ENCODE measurements at places on chromosomes 1 and 21.

DNA sequence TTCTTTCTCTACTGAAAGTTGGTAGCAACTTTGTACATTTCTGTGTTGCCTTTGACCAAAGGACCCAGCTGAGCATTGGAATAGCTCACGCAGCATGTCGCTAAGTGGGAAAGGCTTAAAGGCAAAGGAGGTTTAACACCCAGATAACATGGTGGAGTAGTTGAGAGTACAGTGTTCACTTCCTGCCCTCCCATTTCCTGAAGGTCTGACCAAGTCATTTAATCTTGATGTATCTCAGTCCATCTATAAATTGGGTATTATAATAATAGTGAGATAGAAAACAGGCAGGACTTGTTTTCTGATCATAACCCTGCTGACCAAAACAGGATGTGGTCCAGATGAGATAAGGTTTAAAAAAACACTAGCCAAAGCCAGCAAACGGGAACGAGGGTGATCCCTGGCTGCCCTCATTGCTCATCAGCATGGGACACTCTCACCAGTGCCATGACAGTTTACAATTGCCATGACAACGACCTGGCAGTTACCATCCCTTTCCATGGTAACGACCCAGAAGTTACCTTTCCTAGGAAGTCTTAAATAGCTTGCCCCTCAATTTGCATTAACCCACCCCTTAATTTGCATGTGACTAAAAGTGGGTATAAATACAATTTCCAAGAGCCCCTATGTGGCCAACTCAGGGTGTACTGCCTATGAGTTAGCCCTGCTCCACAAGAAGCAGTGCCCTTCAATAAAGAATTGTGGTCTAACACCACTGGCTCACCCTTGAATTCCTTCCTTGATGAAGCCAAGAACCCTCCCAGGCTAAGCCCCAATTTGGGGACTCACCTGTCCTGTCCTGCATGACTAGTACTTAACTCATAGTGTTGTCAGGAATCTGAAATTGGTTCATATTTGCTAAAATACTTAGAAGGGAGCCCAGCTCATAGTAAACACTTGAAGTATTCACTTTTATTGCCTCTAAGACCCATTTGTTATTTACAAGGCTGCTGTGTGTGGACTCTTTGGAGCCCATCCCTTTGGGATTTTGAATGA lies 28.4 kb upstream of the FHAD1 start:
- DNase-seq: peak; percentile 29

DNA sequence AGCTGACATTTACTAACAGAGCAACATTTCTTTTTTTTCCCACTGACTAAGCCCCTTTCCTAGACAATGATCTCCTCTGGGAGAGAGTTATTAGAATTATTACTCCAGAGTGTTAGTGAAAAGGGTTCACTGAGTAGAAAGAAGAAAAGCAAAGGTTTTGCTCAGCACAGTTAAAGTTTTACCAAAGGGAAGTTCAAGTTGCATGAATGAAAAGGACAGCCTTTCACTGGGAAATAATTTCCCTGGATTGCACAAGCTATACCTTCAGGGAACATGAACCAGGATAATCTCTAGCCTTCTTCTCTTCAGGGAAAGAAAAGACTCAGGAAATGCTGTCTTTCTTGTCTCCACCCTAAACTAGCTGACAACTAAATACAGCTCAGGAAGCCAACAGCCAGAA lies 71.4 kb upstream of the ESRRG start:
- no peak for DNase-seq

DNA sequence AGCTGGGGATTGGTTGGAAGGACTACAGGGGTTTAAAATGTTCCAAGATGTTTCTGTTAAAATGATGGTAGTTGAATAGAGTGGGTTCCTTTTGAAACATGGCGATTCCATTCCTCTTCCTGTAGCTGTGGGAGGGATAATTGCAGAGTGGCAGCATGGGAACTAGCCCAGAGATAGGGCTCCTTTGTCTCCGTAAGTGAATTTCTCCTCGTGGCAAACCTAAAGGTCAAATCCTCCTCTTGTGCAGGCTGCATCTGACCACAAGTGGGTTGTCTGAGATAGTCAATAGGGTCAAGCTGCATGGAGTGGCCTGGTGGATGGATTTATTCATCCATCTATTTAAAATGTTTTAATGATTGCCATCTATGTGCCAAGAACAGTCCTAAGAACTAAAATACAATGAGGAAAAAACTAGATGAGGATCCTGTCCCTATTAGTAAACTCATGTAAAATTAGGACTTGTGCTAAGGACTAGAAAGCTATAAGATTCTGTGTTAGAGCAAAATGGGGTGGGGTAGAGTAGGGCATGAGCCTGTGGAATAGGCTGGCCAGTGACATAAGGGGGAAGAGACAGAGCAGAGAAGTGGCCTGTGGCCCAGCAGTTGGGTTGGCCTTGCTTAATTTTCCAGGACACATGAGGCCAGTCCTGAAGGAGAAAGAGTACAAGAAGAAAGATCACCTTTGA lies 89.1 kb upstream of the IVNS1ABP start:
- no peak for DNase-seq

GRCh38 chr21:39580744-39581143 lies 32.0 kb upstream of the B3GALT5 start:
- no peak for DNase-seq

- DNase-seq: no peak
These were observed 65.4 kb downstream of the TOMM20 start for GRCh38 chr1:235063068-235063765.

DNA sequence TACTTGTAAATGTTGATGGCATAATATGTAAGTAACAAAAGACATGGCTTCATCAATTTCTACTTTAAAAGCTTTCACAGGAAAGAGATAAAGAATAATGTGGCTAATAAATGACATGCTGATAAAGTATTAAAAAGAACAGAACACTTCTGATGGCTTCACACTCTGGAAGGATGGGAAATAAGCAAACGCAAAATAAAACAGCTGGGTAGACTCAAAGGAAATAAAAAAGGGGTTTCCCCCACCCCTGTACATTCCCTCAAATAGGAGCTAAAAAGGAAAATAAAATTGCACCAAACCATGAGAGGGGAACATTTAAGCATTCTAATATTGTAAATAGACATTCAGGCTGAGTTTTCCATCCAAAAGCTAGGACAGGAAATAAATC lies 27.0 kb upstream of the DYRK1A start:
- DNase-seq: no peak

DNA sequence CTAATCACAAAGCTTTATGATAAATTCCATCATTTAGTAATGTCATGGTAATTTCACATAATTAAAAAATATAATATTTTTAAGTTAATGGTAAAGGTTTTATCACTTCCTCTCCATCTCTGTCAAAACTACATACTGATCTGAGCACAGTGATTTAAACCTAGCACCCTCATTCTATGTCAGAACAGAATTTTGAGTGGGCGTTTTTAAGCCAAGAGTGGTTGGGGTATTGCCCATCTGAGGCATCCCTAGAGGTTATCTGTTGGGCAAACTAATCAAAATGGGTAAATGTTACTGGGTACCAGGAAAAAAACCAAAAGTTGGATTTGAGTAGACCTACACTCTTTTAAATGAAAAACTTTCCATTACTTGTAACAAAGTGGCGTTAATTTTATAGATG lies 100.7 kb upstream of the GFI1 start:
- no peak for DNase-seq

GRCh38 chr1:68232289-68233148 lies at the start of gene WLS:
Gene WLS (minus strand): TSS chr1:68232523. CDS start chr1:68232299, 224 bp downstream.
- no peak for DNase-seq

GRCh38 chr1:235998812-235999211 lies 66.1 kb downstream of the NID1 start:
- no peak for DNase-seq

- no peak for DNase-seq
These were observed 715.5 kb downstream of the NCAM2 start for GRCh38 chr21:21713651-21714180.

DNA sequence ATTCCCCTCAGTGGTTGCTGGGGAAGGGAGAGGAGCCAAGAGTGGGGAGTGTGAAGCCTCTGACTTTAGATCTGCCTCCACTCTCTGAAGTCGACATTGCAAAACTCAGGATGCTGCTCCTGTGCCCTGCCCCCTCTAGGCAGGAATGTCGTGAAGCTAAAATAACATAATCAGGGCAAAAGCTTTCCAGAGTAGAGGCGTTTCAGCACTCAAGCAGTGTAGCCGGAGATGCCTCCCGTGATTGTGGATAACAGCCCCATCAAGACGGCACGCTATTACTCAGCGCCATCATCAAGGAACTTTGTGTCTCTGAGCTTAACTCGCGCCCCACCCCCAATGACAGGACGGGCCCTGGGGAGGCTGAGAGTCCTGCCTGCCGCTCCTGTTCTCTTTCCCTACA lies 60.0 kb downstream of the FBXO2 start:
- DNase-seq: no peak

GRCh38 chr1:67211589-67212563 lies 45.6 kb downstream of the IL23R start:
- no peak for DNase-seq

DNA sequence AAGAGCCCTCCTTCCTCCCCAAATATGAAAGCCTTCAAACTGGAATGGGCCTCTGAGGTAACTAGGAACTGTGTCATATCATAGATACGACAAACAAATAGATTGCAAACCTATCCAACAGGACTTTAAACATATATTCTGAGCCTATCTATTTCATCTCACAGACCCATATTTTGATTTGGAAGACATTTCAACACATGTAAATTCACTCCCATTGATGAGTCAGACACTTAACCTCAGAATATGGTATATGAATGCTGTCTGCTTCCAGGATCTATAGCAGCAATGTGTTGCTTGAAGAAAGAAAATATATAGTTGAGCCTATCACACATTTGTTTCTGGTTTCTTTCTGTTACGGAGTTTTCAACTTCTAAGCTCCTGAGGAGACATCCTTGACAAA lies 221.9 kb upstream of the SAMSN1 start:
- DNase-seq: no peak

DNA sequence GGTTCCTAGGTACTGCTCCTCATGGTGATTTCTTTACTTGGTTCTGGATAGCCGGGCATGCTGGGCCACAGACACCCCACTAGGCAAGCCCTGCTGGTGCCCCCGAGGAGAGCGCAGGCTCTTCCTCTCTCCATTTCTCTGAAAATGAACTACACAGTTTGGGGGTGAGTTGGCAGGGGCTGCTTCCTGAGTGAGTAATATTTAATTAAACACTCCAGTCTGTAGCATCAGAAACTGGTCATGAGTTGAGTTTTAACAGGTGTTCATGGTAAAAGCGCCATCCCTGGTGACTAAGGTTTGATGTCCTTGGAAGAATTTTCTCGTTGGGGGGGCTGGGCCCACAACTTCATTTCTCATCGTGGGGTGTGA lies 1.7 kb downstream of the SPSB1 start:
- no peak for DNase-seq

GRCh38 chr1:109065137-109065536 lies 10.7 kb downstream of the TAF13 start:
- DNase-seq: no peak

DNA sequence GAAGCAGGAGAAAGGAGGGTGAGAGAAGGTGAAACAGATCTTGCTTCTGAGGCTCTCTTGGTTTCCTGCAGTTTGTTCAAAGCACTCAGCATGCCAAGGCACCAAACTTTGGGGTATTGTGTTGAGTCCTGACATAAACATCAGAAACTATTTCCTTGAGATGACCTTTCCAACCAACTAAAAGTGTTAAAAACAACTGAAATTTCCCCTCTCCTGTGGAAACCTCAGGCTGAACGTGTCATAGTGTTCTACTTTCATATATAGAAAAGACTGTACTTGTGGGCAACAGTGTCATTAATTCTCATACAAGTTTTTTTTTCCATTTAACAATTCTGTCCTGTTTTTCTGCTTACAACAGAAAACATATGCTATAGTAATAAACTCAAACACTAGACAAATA lies 6.3 kb upstream of the LYST start:
- DNase-seq: no peak
